NCI-H460 (cell line): ENCODE measurements at places on chromosomes 4 and X.

DNA sequence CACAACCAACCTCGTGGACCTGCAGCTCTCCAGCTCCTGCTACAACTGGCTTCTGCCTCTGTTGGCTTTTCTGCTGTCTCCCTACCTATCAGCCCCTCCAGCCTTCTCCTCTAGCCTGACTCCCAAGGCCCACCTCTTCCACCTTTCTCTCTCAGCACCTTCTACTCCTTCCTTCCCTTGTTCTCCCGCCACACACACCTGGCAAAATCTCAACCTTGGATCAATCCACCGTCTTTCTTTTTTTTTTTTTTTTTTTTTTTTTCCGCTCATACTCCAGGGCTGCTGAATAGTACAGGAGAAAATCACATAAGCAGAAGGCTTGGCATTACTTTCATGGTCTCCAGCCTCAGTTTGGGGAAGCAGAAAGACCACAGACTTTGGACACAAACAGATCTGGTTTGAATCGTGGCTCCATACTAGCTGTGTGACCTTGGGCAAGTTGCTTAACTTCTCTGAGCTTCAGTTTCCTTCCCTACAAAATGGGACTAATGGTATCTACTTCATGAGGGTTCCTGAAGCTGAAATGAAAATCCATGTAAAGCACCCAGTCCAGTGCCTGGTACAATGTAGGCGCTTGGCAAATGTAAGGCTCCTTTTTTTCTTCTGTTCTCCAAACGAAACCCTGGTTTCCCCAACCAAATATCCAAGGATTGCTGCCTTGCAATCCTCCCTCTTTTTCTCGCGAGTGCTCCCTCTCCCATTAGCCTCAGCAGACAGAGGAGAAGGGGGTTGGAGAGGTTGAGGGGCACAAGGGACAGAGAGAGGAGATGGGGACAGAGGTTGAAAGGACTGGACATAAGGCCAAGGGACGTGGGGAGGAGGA is 1.7 kb downstream of the FGD1 start:
- DNase-seq, result no peak

GRCh38 chrX:44082829-44083228 is 109.6 kb upstream of the NDP start:
- no peak for DNase-seq

GRCh38 chr4:164614999-164615398 is 138.9 kb upstream of the SMIM31 start:
- DNase-seq, result no peak

- DNase-seq, result no peak
Measured at GRCh38 chrX:40849906-40850823, 114.8 kb upstream of the MED14 start.

DNA sequence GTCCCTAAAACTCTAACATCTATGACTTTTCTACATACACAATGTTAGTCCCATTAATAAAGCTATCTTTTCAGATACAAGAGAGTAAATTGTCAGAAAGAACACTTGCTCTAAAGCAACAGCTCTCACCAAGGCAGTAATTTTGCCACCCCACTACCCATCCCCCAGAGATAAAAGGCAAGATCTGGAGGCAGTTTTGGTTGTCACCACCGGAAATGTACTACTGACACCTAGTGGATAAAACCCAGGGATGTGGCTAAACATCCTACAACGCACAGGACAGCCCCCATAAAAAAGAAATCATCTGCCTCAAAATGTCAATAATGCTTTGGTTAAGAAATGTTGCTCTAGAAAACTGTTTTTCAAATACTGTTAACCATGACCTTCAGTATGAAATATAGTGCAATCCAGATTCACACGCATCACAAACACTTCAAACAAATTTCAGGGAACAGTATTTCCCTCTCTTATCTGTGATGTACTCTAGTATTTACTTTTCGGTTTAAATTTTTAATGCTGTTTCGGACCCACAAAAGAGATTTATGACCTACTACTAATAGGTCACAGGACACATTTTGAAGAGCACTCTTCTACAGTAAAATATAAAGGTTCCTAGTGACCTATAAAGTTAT is 5.1 kb downstream of the FBXL5 start:
- peak; percentile 48 for DNase-seq

GRCh38 chrX:112820364-112821268 is 20.0 kb downstream of the AMOT start:
- no peak for DNase-seq

DNA sequence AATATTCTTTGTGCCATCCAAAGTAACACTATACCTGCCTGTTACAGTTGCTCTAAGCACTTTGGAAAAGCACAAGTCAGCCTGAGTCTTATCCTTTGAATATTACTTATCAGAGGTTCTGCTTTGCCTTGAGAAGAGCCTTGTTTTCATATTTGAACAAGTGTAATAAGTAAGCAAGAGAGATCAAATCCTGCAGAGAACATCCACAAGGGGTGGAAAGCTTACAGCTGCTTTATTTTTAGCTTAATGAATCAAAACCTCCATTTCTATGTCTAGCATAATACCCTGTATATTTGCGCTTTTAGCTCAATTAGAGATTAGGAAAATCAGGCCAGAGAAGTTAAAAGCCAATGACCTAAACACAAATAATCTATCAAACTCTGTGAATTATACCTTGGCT is 139.8 kb downstream of the CDS1 start:
- no peak for DNase-seq

DNA sequence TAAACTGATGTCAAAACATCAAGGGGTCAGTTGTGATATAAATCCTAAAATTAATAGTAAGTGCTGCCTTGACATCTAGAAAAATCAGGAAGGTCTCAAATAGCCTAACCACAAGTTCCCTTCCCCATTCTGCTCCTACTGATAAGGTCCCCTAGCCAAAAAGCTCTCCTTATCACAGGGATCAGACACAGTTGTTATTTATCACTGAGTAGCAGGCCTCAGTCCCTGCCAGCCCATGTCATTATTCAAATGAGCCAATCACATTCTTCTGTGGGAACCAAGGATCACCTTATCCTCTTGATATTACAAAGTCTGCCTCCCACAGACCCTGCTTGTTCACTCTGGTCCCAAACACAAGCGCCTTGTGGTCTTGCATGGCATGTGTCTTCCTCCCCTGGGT is 23.3 kb upstream of the TMEM255A start:
- DNase-seq, result no peak

DNA sequence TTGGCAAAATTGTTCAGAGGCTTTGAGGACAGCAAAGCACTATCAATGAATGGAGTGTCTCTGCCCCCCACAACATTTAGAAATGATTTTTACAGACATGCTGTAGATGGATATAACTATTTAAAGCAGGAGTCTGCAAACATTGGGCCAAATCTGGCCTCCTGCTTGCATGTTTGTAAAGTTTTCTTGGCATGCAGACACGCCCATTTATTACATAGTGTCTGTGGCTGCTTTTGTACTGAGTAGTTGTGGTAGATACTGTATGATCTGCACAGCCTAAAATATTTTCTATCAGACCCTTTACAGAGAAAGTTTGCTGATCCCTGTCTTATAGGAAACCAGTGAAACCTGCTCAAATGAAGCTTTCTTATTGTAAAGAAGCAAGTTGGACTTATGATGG is 45.5 kb upstream of the PHEX start:
- no peak for DNase-seq

DNA sequence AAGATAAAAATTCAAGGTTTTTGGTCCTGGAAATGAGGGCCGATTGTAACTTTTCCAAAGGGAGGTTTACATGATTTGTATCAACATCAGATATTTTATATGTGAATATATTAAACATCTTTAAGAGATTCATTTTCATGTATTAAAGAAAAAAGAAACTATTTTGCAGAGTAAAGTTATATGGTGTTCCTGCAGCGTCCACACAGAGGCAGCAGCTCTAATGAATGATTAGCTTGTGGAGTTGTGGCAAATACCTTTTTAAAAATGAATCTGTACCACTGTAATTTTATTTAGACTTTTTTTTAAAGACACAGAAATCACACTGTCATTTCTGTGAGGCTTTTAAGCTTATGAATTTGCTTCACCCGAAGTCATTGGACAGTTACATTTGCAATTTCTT is 25.6 kb upstream of the FHDC1 start:
- no peak for DNase-seq

GRCh38 chr4:139886798-139887197 is 221.2 kb downstream of the MGST2 start:
- DNase-seq, result no peak

GRCh38 chr4:15006416-15007024 is 4.2 kb downstream of the CPEB2 start:
- DNase-seq, result no peak

GRCh38 chr4:182937268-182938204 is 20.4 kb upstream of the DCTD start:
- no peak for DNase-seq
